IPS DF 6.9 (cell line): ENCODE measurements at places on chromosomes 13 and 19.

DNA sequence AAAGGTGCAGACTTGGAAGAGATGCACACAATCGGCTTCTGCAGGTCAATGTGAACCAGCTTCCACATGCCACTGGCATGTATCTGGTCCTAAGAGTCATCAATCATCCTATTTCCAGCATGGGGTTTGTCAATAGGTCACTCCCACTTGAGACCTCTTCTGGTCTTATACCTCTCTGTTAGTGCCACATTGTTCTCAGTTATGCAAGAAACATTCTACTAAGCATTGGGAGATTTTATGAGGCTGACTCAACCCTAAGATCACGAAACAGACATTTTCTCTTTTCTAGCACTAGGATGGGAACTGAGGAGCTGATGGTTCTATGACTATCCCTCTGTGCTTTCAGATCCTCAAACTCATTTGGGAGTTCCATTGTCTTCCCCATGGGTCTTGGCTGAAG is 581.5 kb upstream of the KLF12 start:
- H3K36me3 ChIP-seq = no peaks in the 10 kb centered on the region
- H3K4me3 ChIP-seq = no peak overlapping the region
- no peak overlapping the region for H3K27ac ChIP-seq
- no peaks in the 10 kb centered on the region for H3K4me1 ChIP-seq
- no peaks in the 10 kb centered on the region for H3K27me3 ChIP-seq

- no peaks in the 10 kb centered on the region for H3K4me1 ChIP-seq
- no peaks in the 10 kb centered on the region for H3K36me3 ChIP-seq
- no peaks in the 10 kb centered on the region for H3K27me3 ChIP-seq
- no peak overlapping the region for H3K4me3 ChIP-seq
- DNase-seq = no peak
Observed at GRCh38 chr13:109381546-109382180, 404.7 kb downstream of the IRS2 start.

GRCh38 chr13:35136585-35136984 is 194.5 kb downstream of the NBEA start:
- no peaks in the 10 kb centered on the region for H3K36me3 ChIP-seq
- H3K4me1 ChIP-seq = no peaks in the 10 kb centered on the region
- no peak overlapping the region for H3K4me3 ChIP-seq
- no peak overlapping the region for H3K27ac ChIP-seq

- H3K36me3 ChIP-seq = peaks cover 30% of the 10 kb centered on the region
- H3K27me3 ChIP-seq = no peaks in the 10 kb centered on the region
- H3K4me3 ChIP-seq = peak within 1 kb of the TSS; percentile 95
- peak; percentile 90 for DNase-seq
- H3K27ac ChIP-seq = no peak within 1 kb of the TSS
Observed at GRCh38 chr19:39833464-39834286, at the start of gene DYRK1B. DYRK1B (minus strand) TSS chr19:39834162; CDS start chr19:39831867, 2,295 bp downstream.

GRCh38 chr13:104796581-104796980 is 1730.4 kb upstream of the SLC10A2 start:
- H3K27me3 ChIP-seq = no peaks in the 10 kb centered on the region
- H3K27ac ChIP-seq = no peak overlapping the region
- H3K4me1 ChIP-seq = no peaks in the 10 kb centered on the region

- no peaks in the 10 kb centered on the region for H3K27me3 ChIP-seq
- peak overlapping the region; percentile 34; the same call in 1 of the 2 replicates for H3K4me3 ChIP-seq
- no peak for DNase-seq
- H3K27ac ChIP-seq = no peak overlapping the region
Observed at GRCh38 chr13:24541127-24541475, 28.5 kb upstream of the PARP4 start.

DNA sequence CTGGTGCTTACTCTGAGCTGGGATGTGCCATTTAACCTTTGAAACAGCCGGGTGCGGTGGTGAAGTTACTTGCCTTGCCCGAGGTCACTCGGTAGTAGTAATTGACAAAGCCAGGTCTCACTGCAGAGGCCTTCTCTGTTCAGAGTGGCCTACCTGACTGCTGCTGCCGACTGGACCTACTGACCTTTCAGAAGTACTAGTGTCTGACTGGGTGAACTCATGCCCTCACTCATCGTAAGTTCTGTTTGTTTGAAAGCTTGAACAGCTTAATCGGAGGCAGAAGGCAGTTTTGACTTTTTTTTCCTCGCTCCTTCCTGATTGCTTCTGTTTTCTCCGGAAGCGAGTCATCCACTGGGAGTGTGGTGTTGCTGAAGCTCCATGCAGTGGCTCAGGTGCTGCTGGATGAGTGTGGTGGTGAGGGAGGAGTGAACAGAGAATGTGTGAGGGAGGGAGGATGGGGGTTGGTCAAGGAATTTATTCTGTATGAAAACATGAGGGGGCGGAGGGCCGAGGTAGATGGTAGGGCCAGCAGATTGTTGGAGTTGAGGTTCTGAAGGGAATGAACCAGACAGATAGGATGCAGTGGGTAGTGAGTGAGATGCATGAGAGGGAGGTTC is 2.7 kb downstream of the SPINT2 start:
- H3K4me3 ChIP-seq = no peak overlapping the region
- H3K27me3 ChIP-seq = no peaks in the 10 kb centered on the region
- H3K4me1 ChIP-seq = 0 out of 2 replicates have a peak, but pooled peaks cover 3% of the 10 kb centered on the region
- H3K36me3 ChIP-seq = no peaks in the 10 kb centered on the region

GRCh38 chr19:51025401-51025800 is 1.0 kb downstream of the KLK11 start:
- no peaks in the 10 kb centered on the region for H3K36me3 ChIP-seq
- peaks cover 2% of the 10 kb centered on the region; the same call in 1 of the 2 replicates for H3K4me1 ChIP-seq
- no peak overlapping the region for H3K4me3 ChIP-seq
- H3K27ac ChIP-seq = no peak overlapping the region
- no peak for DNase-seq

DNA sequence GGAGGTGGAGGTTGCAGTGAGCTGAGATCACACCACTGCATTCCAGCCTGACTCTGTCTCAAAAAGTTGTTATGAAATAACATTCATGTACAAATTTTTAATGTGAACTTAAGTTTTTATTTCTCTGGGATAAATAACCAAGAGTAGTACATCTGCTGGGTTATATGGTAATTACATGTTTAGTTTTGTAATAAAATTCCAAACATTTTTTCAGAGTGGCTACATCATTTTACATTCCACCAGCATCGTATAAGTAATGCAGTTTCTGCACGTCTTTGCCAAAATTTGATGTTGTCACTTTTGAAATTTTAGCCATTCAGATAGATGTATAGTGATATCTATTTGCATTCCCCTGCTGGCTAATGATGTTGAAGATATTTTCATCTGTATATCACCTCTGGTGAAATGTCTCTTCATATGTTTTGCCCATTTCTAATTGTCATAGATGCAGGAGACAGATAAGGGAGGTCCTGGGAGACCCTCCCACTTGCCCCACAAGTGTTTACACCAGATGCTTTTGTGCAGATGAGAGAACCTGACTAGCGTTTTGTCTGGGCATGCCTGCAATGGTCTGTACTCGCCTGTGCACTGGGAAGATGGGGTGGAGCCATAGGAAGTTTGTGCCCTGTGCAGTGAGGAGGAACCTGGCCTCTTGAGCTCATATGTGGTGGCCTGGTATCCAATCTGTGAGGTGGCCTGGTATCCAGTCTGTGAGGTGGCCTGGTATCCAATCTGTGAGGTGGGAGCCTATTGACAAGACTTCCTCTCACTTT is 12.7 kb upstream of the KBTBD6 start:
- no peak overlapping the region for H3K27ac ChIP-seq
- no peak for DNase-seq
- H3K4me3 ChIP-seq = no peak overlapping the region
- no peaks in the 10 kb centered on the region for H3K27me3 ChIP-seq
- H3K4me1 ChIP-seq = no peaks in the 10 kb centered on the region
- no peaks in the 10 kb centered on the region; the same call in 1 of the 2 replicates for H3K36me3 ChIP-seq

DNA sequence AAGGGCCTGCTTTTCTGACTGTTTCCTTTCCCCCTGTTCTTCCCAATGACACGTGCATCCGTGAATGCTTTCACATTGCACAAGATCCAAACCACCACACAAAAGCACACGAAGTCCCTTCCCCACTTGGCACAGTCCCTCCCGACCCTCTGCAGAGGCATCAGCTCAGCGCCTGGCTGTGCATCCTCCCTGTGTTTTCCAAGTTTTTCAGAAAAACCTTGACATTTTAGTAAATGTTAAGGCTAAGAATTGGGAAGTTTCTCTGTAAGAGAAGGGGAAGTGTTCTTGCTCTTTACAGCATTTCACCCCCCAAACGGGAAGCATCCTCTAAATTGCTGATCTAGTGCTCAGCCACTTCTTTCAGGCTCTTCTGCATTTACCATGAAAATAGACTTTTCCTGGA is 94.5 kb upstream of the TM9SF2 start:
- no peaks in the 10 kb centered on the region for H3K27me3 ChIP-seq
- H3K36me3 ChIP-seq = no peaks in the 10 kb centered on the region
- no peak overlapping the region for H3K27ac ChIP-seq
- H3K4me1 ChIP-seq = no peaks in the 10 kb centered on the region; the same call in 1 of the 2 replicates

DNA sequence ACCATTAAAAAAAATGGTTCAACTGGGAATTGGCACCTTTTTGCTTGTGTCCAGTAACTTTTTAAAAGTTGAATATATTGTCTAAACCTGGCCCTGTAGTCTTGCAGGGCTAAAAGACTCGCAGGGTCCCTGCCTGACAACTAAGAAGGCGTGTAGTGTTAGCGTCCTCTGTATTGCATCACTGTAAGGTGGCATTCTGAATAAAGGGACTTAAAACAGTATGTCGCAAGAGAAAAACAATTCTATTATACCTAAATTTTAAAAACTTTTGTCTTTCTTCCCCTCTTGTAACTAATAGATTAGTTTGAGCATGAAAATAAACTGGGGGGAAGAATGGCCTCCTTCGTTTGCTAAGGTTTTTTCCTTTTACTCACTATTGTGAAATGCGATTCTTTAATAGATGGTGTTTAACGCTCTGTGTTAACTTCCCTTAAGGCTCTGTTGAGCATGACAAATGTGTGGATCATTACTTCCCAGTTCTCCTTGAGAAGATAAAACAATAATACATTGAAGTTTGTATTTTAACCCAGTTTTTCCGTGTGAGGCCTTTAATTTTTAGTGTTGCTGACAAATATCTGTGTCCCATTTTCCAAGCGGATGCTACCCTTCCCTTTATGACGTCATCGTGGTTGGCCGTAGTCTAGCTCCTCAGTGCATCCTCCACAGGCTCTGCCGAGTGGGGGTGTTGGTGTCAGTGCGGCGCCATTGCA is 134.6 kb downstream of the KATNAL1 start:
- H3K4me1 ChIP-seq = peaks cover 2% of the 10 kb centered on the region; the same call in 1 of the 2 replicates
- H3K4me3 ChIP-seq = no peak overlapping the region
- no peak overlapping the region for H3K27ac ChIP-seq
- H3K36me3 ChIP-seq = no peaks in the 10 kb centered on the region
- DNase-seq = no peak

GRCh38 chr19:38554676-38555141 is 63.0 kb downstream of the MAP4K1 start:
- DNase-seq = no peak
- no peak overlapping the region for H3K27ac ChIP-seq
- H3K36me3 ChIP-seq = peaks cover 4% of the 10 kb centered on the region; the same call in 1 of the 2 replicates
- no peaks in the 10 kb centered on the region for H3K4me1 ChIP-seq

GRCh38 chr13:99994638-99995020 is 13.0 kb downstream of the ZIC2 start:
- H3K4me1 ChIP-seq = peaks cover 4% of the 10 kb centered on the region; the same call in 1 of the 2 replicates
- H3K36me3 ChIP-seq = no peaks in the 10 kb centered on the region
- H3K4me3 ChIP-seq = no peak overlapping the region
- H3K27ac ChIP-seq = no peak overlapping the region
- peaks cover 17% of the 10 kb centered on the region; the same call in 1 of the 2 replicates for H3K27me3 ChIP-seq
- DNase-seq = no peak

DNA sequence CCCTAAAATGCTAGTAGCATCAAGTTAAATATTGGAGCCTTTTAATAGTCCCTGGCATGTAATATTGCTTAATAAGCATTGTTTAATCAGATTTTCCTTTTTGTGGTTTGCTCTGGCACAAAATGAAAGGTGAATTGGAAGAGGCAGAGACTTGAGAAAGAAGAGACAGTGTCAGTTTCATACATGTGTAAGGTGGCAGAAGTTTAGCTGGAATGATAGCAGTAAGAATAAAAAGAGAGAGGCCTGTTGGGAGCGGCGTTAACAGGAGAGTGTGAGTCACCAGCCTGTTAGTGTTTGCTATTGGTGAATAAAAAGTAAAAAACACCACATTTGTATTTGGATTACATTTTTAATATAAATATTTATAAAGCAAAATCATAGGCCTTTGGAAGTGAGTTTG is 145.3 kb downstream of the PDS5B start:
- H3K27ac ChIP-seq = no peak overlapping the region
- DNase-seq = no peak
- H3K4me1 ChIP-seq = no peaks in the 10 kb centered on the region
- H3K27me3 ChIP-seq = no peaks in the 10 kb centered on the region
- H3K4me3 ChIP-seq = no peak overlapping the region
